Gastrocnemius medialis (tissue), 4 donors: ENCODE measurements at places on chromosomes 12 and 14. TPM values are rescaled to one million over a fixed set of nuclear protein-coding genes. Genes with fewer than 3 reads are reported as not detected.
A peak's percentile ranks its signal among the peaks of the same experiment; 100 is the strongest.

DNA sequence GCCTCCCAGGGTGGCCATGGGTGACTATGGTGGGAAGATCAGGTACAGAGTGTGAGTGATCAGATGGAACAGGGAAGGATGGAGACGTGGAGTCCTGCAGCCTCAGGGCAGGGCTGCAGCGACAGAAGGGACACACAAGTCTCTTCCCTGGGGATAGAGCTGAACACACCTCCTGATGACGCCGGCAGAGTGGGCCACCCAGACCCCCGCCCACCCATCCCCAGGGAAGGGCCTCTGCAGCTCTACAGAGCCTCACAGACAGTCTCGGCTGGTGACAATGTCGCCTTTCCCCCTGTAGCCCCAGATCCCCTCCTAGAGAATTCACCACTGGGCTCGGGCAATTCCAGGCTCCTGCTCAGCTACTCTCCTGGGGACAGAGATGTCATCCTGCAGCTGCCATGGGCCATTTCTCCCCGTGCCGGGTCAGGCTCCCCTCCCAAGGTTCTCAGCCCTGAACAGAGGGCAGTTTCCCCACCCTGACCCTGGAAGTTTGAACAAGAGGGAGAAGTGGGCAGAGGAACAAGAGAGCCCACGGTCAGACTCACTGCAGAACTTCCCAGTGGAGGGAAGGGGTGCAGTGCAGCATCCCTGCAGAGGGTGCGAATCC lies 115.7 kb downstream of the NCOR2 start:
- DNase-seq = no peak
- H3K4me3 ChIP-seq = no peak overlapping the region
- peaks cover 41% of the 10 kb centered on the region for H3K4me1 ChIP-seq
- H3K27ac ChIP-seq = no peak overlapping the region

GRCh38 chr12:120061575-120062214 lies 54.9 kb downstream of the RAB35 start:
- no peak overlapping the region for H3K4me3 ChIP-seq
- no peaks in the 10 kb centered on the region for H3K4me1 ChIP-seq
- no peak for DNase-seq
- no peaks in the 10 kb centered on the region for H3K36me3 ChIP-seq
- peaks cover 5% of the 10 kb centered on the region for H3K27me3 ChIP-seq
- H3K27ac ChIP-seq = no peak overlapping the region

DNA sequence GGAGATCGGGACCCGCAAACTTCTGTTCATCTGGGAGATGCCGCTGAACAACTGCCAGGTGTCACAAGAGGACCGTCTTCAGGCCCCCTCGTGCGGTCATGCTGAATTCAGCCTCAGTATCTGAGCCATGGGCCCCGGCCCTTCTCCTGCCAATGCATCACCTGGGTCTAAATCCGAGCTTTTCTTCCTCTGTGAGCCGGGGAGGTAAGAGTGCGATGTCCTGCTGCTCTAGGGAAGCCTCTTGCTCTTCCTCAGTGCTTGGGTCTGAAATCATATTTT lies 155.8 kb upstream of the FKBP4 start:
- no peak overlapping the region for H3K27ac ChIP-seq
- no peaks in the 10 kb centered on the region for H3K36me3 ChIP-seq
- no peak for DNase-seq
- no peak overlapping the region for H3K4me3 ChIP-seq

- peaks cover 25% of the 10 kb centered on the region for H3K4me1 ChIP-seq
- no peaks in the 10 kb centered on the region for H3K36me3 ChIP-seq
- peak overlapping the region; percentile 89 for H3K4me3 ChIP-seq
- no peak for DNase-seq
- no peaks in the 10 kb centered on the region for H3K27me3 ChIP-seq
- peak overlapping the region; percentile 82 for H3K27ac ChIP-seq
These were observed 866 bp upstream of the PITPNM2 start for GRCh38 chr12:123151457-123152454.

- no peaks in the 10 kb centered on the region for H3K27me3 ChIP-seq
- H3K4me1 ChIP-seq = no peaks in the 10 kb centered on the region
- no peak overlapping the region for H3K27ac ChIP-seq
- H3K36me3 ChIP-seq = no peaks in the 10 kb centered on the region
- no peak overlapping the region for H3K4me3 ChIP-seq
- DNase-seq = no peak
These were observed 784.6 kb downstream of the LRFN5 start for GRCh38 chr14:42391146-42391834.

DNA sequence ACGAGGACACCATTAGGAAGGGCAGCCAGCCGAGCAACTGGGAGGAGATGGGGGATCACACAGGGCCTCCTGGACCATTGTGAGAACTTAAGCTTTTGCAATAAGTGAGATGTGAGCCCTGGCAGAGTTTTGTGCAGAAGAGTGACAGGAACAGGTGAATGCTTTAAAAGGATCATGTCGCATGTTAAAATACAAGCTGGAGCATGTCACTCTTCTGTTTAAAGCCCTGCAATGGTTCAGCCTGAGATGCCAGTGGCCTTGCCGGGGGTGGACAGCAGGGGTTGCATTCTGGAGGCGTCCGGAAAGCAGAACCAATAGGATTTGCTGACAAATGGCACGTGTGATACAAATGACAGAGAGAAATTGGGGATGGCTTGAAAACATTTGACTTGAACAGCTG lies 137.5 kb upstream of the RFLNA start:
- no peaks in the 10 kb centered on the region for H3K27me3 ChIP-seq
- peaks cover 6% of the 10 kb centered on the region for H3K4me1 ChIP-seq
- no peak overlapping the region for H3K4me3 ChIP-seq
- DNase-seq = peak; percentile 10

- no peaks in the 10 kb centered on the region for H3K36me3 ChIP-seq
- H3K27ac ChIP-seq = no peak overlapping the region
- H3K4me3 ChIP-seq = no peak overlapping the region
- H3K27me3 ChIP-seq = no peaks in the 10 kb centered on the region
- DNase-seq = no peak
These were observed 65.7 kb upstream of the SOX5 start for GRCh38 chr12:24014915-24015832.

DNA sequence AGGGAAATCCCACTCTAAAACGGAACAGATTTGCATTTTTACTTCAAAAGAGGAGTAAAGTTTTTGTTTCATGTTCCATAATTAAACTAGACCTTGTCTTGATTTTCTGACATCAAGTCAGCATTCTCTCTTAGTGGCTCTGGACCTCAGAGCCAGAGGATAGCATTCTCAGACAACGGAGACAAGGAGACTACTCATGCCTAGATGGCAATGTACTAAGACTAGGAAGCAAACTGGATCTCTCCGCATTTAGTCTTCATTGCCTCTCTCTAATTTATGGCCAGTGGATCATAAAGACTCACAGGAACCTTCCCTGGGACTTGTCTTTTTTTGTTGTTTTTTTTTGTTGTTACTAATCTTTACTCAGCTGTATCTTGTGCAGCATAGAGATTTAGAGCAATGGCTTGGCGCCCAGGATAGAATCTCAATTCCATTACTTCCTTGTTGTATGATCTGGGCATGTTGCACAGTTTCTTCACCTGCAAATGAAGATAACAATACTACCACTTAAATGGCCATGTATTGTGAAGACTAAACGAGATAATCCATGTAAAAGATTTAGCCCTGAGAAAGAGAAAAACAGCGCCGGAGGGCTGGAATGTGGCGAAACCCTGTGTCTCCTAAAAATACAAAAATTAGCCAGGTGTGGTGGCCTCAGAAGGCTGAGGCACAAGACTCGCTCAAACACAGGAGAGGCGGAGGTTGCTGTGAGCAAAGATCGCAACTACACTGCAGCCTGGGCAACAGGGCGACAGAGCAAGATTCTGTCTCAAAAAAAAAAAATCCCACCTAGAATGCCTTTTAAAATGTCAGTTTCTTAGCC lies 4.0 kb upstream of the GEMIN2 start:
- no peak overlapping the region for H3K27ac ChIP-seq
- H3K36me3 ChIP-seq = no peaks in the 10 kb centered on the region
- H3K4me3 ChIP-seq = no peak overlapping the region
- peaks cover 12% of the 10 kb centered on the region for H3K4me1 ChIP-seq

DNA sequence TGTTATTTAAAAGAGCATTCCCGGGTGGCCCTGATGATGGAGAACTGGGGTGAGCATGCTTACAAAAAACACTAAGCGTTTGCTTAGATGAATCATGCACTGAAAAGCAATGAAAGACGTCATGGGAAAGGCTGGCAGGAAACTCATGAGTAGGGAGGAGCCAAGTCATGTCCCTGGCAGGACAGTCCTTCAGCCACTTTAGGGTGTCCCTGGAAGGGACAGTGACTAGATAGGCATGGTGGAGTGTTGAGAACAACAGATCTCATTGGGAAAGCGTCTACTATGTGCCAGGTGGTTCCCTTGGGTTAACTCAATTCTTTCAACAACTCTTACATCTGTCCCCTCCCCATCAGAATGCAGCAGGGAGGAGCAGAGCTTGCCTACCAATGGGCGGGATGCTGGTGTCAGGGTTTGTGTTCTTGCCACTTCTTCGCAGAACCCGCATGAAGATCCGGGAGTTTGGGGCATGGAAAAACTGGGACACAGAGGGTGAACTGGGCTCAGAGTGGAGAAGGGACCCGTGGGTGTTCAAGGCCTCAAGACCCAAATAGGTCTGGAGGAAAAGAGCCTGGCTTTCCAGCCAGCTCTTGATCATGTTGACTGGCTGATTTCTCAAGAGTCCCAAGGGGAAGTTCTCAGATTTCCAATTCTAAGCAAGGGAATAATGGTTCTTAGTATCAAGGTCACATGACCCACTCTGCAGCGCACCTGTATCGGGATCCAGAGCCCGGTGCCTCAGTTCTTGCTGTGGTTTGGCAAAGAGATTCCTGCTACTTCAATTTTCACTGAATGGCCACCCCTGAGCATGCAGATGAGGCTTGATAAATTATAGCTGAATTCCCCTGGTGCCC lies 653.9 kb upstream of the TBX3 start:
- H3K27ac ChIP-seq = peak overlapping the region; percentile 43
- H3K4me1 ChIP-seq = peaks cover 4% of the 10 kb centered on the region
- no peak overlapping the region for H3K4me3 ChIP-seq
- no peaks in the 10 kb centered on the region for H3K36me3 ChIP-seq

DNA sequence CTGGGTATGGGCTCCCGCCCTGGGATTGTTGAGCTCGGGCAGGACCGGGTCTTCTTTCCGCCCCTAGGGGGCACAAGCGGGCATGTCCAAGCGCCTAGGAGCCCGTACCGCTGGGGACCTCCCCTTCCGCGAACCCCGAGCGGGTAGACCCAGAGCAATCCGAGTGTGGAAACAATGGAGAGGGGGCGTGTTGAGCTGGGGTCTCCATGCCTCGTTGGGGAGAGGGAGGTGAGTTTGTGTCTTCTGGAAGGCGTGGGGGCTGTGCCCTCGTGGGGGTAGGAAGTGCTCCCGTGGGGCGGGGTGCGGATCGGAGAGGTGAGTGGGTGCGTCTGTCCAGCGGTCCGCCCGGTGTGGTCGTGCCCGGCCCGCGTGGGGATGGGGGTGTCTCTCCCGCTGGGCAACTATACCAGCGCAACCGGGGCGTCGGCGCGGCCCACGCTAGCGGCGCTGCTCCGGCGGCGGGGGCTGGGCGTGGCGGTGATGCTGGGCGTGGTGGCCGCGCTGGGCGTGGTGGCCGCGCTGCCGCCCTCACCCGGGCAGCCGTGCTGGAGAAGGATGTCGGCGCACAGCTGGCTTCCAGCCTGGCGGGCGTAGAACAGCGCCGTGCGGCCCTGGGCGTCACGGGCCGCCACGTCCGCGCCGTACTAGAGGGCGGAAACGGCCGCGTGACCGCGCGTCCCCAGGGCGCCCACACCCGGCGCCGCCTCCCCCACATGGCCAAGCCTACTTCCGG lies 12.2 kb downstream of the AGAP2 start:
- peaks cover 41% of the 10 kb centered on the region for H3K27me3 ChIP-seq
- H3K4me1 ChIP-seq = peaks cover 4% of the 10 kb centered on the region
- peak; percentile 51 for DNase-seq
- peak overlapping the region; percentile 61 for H3K4me3 ChIP-seq

GRCh38 chr14:101046071-101046470 lies 142.5 kb upstream of the RTL1 start:
- no peaks in the 10 kb centered on the region for H3K27me3 ChIP-seq
- H3K27ac ChIP-seq = no peak overlapping the region
- H3K36me3 ChIP-seq = no peaks in the 10 kb centered on the region
- H3K4me1 ChIP-seq = no peaks in the 10 kb centered on the region
- DNase-seq = no peak

GRCh38 chr12:104204690-104205480 lies 10.7 kb upstream of the TXNRD1 start:
- H3K4me1 ChIP-seq = no peaks in the 10 kb centered on the region
- no peak overlapping the region for H3K4me3 ChIP-seq
- H3K27me3 ChIP-seq = no peaks in the 10 kb centered on the region

DNA sequence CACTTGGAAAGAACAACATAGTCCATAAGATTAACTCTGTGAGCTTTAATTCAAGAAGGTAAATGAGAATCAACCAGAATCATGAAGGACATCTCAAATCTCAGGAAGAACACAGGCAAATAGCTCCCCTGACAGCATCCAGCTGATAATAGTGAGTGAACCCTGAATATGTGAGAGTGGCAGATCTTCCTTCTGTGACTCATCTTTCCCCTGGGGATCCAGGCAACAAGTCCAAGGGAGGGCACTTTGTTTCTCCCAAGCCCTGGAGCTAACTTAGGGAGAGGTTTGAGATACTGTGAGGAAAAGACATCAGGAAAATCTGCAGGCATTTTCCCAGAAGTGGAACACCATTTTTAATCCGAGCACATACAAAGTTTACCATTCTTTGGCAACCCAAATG lies 763.9 kb upstream of the MGAT4C start:
- no peak overlapping the region for H3K27ac ChIP-seq
- no peaks in the 10 kb centered on the region for H3K36me3 ChIP-seq
- H3K27me3 ChIP-seq = no peaks in the 10 kb centered on the region
- H3K4me3 ChIP-seq = no peak overlapping the region
- no peak for DNase-seq

- H3K36me3 ChIP-seq = no peaks in the 10 kb centered on the region
- DNase-seq = no peak
- no peak overlapping the region for H3K27ac ChIP-seq
- H3K4me1 ChIP-seq = no peaks in the 10 kb centered on the region
- no peaks in the 10 kb centered on the region for H3K27me3 ChIP-seq
These were observed 493.3 kb downstream of the TMTC2 start for GRCh38 chr12:83179999-83180398.

Gene ALDH2
- 94.9 TPM for total RNA-seq

Gene LRRC43
- not detected for total RNA-seq

Gene RNASE7
- not detected for total RNA-seq
